T-helper 2 cell treated with Interferon-gamma antibody and Interleukin-4, amounts not matched to agents 5 μg/mL and 100 μg/mL, for 36 hours (primary cell): ENCODE measurements at places on chromosomes 16 and 17.
A peak's percentile ranks its signal among the peaks of the same experiment; 100 is the strongest.

- no peaks in the 10 kb centered on the region for H3K27me3 ChIP-seq
- H3K27ac ChIP-seq = no peak overlapping the region
- no peaks in the 10 kb centered on the region for H3K36me3 ChIP-seq
- DNase-seq = no peak
- H3K4me1 ChIP-seq = no peaks in the 10 kb centered on the region
Observed at GRCh38 chr16:6600167-6600566, 732.5 kb upstream of the RBFOX1 start.

DNA sequence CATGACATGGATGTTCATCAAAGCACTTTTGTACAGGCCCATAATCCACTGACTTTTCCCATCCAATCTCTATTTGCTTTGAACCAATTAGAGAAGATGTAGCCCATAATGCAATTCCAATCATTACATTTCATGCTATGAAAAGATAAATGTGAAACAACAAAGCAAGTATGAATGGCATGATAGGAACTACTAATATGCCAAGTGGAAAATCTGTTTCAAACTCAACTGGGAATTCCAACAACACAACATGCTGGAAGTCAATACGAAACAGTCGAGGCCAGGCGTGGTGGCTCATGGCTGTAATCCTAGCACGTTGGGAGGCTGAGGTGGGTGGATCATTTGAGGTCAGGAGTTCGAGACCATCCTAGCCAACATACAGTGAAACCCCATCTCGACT lies 39.6 kb upstream of the TMEM97 start:
- no peak for DNase-seq
- H3K27me3 ChIP-seq = peaks cover 69% of the 10 kb centered on the region
- H3K4me3 ChIP-seq = no peak overlapping the region
- H3K4me1 ChIP-seq = peaks cover 10% of the 10 kb centered on the region
- H3K36me3 ChIP-seq = no peaks in the 10 kb centered on the region

GRCh38 chr16:86387468-86388440 lies 122.6 kb upstream of the FOXF1 start:
- H3K27ac ChIP-seq = no peak overlapping the region
- H3K4me1 ChIP-seq = no peaks in the 10 kb centered on the region
- peak; percentile 17 for DNase-seq
- no peak overlapping the region for H3K4me3 ChIP-seq
- H3K27me3 ChIP-seq = no peaks in the 10 kb centered on the region

DNA sequence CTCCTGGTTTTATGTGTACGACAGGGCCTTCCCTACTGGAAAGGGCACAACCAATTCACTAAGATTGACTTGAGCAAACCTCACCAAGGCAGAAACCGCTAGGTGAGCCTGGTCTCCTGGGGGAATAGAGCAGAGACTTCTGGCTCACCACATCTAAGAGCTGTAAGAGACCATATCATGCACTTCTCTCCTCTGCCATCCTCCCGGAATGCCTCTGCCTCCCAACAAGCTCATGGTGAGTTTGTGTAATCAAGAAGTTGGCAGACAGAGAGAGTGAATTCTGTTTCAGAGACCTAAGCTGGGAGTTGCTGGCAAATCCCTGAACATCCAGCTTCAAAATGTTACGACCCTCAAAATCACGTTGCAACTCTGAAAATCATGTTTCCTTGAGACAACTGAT lies 154.8 kb downstream of the SLC39A11 start:
- no peak overlapping the region for H3K4me3 ChIP-seq
- no peaks in the 10 kb centered on the region for H3K36me3 ChIP-seq
- no peak for DNase-seq
- no peaks in the 10 kb centered on the region for H3K4me1 ChIP-seq
- H3K27me3 ChIP-seq = no peaks in the 10 kb centered on the region
- no peak overlapping the region for H3K27ac ChIP-seq

- no peak for DNase-seq
- H3K36me3 ChIP-seq = peaks cover 29% of the 10 kb centered on the region
- H3K4me1 ChIP-seq = peaks cover 17% of the 10 kb centered on the region
- H3K27ac ChIP-seq = peak overlapping the region; percentile 26
Observed at GRCh38 chr17:81683208-81683583, 401 bp downstream of the ARL16 start.
